ENCODE measurements at places on chromosomes 2 and 18. TPM values are rescaled to one million over a fixed set of nuclear protein-coding genes. Genes with fewer than 3 reads are reported as not detected.
A peak's percentile ranks its signal among the peaks of the same experiment; 100 is the strongest.

The PTH2R gene
- total RNA-seq, result not detected

GRCh38 chr2:26982102-26982742 is 11.8 kb downstream of the MAPRE3 start:
- peak; percentile 74 for DNase-seq

- no peak for DNase-seq
Observed at GRCh38 chr2:97913846-97914245, 81.9 kb downstream of the TMEM131 start.

- no peak for DNase-seq
Observed at GRCh38 chr2:203600286-203600685, 65.2 kb upstream of the RAPH1 start.

GRCh38 chr2:145753966-145754365 is 1234.0 kb upstream of the ZEB2 start:
- no peak for DNase-seq

DNA sequence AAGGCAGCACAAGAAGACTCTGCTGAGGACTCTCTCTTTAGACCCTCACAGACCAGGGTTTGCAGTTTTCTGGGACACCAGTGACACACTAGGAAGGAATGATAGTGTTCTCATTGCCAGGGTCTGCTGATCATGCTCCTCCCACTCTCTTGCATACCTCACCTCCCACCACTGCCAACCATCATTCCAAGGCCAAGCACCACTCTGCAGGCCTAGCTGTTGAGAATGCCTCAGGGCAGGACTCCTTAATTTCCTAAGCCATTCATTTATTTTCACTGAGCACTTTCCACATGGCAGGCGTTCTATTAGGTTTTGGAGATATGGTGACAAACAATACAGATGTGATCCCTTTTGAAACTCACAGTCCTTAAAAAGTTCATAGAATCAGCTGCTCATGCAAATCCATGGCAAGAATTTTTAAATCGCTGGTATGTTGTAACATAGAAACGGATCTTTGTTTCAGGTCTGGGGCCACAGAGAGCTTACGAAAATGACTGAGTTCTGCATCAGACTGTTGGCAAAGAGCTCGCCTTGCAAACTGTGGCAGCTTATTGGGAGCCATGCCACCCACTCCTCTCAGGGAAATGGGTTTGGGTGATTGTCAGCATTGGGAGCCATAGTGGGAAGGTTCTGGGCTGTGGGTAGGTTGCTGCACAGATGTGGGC is 78.5 kb downstream of the XDH start:
- DNase-seq, result no peak

DNA sequence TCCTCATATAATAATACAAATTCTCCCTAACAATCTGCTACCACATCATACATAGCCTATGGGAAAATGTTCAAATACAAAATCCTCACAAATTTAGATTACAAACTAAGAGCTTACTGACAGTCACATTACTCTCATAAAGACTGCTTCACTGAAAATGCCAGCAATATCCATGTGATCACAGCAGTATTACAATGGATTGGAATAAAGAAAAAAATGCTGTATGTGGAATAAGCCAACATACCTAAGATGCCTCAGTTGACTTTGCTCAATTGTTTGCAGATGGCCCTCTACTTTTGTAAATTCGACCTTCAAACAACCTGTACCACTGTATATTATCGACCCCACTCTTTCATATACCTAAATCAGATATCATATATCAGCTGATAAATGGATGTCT is 88.7 kb downstream of the DYM start:
- no peak for DNase-seq

All from upper lobe of right lung (tissue), 1 donor.